ENCODE measurements at places on chromosomes 12 and 14.
A peak's percentile ranks its signal among the peaks of the same experiment; 100 is the strongest.

DNA sequence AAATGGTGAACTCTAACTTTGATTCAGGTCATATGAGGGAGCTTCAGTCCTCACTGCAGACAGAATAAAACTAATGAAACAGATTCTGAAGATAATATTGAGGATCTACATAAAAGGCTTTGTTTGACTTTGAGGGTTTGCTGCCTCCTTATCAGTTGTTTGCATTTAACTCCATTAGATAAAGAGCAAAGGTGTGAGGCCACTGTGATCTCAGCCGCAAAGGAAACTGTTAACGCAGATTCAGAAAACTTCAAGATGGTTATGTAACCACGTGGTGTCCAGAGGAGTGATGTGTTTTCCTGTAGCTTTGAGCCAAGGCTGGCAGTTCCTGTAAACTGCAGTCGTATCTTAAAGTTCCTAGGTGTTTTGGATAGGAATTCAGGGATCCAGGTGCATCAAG is 67.8 kb downstream of the METTL25 start:
- DNase-seq = no peak

- DNase-seq = peak; percentile 35
These were observed 89.8 kb downstream of the CHST11 start for GRCh38 chr12:104546575-104546974.

- DNase-seq = no peak
These were observed 224.1 kb downstream of the BCAT1 start for GRCh38 chr12:24724814-24725213.

DNA sequence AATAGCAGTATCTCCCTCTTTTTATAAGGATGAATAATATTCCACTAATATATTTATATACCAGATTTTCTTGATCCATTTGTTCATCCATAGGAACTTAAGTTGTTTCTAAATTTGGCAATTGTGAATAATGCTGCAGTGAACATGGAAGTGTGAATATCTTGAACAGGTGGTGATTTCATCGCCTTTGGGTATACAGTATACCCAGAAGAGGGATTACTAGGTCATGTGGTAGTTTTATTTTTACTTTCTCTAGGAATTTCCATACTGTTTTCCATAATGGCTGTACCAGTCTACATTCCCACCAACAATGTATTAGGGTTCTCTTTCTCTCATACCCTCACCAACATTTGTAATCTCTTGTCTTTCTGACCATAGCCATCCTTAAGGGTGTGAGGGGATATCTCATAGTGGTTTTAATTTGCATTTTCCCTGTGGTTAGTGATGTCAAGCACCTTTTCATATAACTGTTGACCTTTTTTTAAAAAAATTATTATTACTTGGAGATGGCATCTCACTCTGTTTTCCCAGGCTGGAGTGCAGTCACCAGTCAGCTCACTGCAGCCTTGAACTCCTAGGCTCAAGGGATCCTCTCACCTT is 20.5 kb downstream of the PPHLN1 start:
- no peak for DNase-seq

- no peak for DNase-seq
These were observed 4.8 kb downstream of the TOGARAM1 start for GRCh38 chr14:44966601-44967336.

GRCh38 chr14:36935976-36936678 is 236.3 kb downstream of the SLC25A21 start:
- DNase-seq = no peak

DNA sequence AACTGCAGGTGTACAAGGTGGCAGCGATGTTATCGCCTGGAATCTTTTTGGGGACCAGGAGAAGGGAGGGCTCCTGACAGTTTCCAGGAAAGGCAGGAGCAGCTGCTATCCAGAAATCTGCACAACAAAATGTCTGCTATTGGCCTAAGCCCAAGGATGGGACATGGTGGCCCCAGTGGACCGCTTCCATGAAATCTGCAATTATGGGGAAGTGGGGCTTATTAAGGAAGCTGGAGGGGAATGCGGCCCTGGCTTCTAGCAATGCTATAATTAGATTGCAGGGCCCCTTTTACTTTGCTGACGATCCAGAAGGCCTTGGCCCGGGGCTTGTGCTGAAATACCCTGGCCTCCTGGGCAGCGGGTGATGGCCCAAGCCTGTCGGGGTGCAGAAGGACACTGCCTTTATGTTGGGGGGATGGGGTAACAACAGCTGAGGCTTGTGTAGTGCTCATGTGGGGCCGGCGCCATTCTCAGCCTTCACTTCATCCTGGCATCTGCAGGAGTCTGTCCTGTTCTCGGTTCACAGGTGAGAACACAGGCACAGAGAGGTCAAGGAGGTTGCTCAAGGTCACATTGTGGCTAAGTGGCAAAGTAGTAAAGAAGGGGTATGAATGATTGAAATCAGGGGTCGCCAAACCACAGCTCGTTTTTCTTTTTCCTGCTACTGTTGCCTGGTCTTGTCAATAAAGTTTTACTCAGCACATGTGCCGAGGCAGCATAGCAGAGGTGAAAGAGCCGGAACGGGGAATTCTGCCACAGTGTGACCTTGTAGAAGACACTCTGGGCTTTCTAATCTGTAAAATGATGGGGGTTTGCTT is 153.5 kb downstream of the RBM19 start:
- no peak for DNase-seq
